Activated CD8-positive, alpha-beta memory T cell treated with anti-CD3 and anti-CD28 coated beads for 1 hour (primary cell): ENCODE measurements at places on chromosomes 7 and 10.

DNA sequence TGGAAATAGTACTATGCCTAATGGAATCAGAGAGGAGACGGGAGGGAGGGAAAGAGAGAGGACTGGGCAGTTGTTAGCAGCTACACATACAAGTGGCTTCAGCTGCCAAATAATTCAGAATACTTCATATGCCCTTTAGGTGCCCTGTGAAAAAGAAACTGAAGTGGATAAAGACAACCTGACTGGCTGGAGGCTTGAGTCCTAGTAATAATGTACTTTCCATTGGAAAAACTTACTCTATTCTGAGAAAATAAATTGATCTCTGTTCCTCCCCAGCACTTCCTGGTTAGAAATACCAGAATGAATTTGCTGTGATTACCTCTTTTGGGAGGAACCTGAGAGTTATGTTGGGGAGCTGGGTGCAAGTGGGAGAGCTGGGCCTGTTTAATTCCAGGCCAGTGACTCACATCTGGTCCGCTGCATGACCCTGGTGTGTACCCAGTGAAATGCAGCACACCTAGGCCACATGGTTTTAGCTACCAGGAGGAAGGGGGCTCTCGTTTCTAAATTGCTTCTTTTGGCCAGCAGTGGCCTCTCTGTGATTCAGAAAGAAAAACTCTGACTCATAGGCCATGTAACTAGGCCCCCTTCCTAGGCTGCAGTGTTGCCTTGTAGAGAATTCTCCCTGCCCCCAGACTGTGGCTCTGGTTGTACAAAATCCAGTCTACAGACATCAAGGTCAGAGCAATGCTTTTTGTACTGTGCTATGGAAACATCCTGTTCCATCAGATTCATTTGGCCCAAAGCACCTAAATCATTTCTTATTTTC, 6.5 kb downstream of the AGFG2 start:
- DNase-seq, result no peak

DNA sequence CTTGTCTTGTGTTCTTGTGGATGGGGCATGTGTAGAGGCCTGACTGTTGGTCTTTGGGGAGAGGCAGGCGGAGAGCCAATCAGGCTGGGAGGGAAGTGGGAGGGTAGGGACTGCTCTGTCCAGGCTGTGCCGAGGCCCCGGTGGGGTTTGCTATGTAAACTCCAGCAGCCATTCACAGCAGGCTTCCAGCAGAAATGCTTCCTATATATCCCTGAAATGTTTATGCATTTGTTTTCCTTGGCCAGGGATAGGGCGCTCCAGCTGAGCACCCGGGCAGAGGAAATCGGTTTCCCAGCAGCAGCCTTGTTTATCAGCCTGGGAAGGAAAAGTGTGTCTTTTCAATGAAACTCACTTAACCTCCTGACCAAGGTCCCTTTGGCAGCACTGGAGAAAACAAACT, 18.3 kb upstream of the AQP1 start:
- DNase-seq, result no peak

DNA sequence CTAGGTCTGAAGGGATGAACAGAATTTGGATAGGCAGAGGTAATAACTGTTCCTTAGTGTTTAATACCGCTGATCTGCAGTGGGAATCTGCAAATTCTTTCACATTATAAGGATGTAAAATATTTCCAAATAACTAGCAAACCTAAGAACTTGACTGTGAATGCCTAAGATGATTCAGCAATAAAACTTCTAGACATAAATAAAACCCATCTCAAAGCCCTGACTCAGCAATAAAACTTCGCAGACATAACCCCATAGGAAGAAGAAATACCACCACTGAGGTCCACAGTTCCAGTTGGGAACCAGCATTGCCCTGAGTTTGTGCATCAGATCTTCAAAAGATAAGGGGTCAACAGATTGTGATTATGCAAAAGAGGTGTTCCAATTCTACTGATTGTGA, 354.2 kb downstream of the GFRA1 start:
- DNase-seq, result no peak

DNA sequence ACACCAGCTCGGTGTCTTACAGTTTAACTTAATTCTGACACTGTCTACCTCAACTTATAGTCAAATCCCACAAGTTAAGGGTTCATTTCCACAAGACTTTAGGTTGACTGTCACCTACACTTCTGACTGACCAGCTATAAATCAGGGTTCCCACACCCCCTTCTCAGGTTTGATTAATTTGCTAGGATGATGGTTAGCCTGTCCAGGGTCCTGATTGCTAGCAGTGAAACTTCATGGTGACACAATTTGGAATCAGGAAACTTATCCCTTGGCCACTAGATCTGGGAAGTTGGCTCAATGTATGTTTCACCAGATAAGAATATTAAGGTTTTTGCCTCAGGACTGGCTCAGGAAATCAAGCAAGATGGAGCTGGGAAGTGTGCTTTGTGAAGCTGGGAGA, 2.8 kb upstream of the RSU1 start:
- no peak for DNase-seq

GRCh38 chr10:23999445-23999844, 209.5 kb upstream of the KIAA1217 start:
- no peak for DNase-seq

- no peak for DNase-seq
Measured at GRCh38 chr7:46218461-46219200, 297.6 kb upstream of the IGFBP3 start.

DNA sequence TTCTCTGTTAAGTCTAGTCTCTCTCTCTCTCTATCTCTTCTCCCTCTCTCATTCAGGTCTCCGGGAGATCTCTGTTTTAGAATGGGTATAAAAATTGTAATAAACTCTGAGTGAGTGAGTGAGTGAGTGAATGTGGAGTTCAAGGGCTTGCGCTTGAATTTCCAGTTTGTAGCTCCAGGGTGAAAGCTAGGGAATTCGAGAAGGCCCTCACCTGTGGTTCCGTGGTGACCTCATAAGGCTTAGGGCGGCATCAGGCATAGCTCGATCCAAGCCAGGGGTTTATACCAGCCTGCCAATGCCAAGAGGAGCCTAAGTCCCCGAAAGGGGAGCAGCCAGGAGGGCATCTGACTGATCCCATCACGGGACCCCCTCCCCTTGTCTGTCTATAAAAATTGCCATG, 456 bp downstream of the AKR1B15 start:
- no peak for DNase-seq

- no peak for DNase-seq
Measured at GRCh38 chr10:36779238-36779846, 346.1 kb upstream of the ANKRD30A start.

- no peak for DNase-seq
Measured at GRCh38 chr7:98930921-98931320, 52.6 kb downstream of the TRRAP start.

- no peak for DNase-seq
Measured at GRCh38 chr10:97016728-97017473, 168.9 kb downstream of the SLIT1 start.

- no peak for DNase-seq
Measured at GRCh38 chr7:118735441-118735840, 510.9 kb downstream of the ANKRD7 start.

DNA sequence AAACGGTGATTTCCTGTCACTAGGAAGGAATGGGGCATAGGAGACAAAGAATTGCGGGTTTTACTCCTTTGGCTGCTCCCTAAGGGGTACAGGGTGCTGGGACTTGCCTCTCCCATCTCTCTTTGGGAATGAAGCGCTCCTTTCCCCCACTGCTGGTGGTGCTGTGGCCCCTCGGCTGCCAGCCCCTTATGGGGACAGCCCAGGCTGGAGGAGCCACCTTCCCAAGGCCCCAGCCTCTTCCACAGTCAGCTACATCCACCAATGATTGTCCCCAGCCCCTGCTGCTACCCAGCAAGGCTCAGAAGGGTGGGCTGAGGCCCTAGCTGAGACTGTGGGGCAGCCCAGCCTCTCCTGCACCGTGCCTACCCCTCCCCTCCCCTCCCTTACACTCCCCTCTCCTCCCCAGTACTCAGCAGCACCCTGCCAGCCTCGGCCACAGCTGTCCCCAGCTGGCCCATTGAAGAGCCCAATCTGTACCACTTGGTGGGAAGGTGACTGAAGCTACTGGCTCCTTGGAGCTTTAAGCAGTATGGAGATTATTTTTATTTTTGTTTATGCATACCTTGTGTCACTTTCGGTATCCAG, 19.0 kb downstream of the PRKAG2 start:
- no peak for DNase-seq

GRCh38 chr7:140656548-140657515, 15.9 kb upstream of the ADCK2 start:
- DNase-seq, result no peak

GRCh38 chr7:107792364-107792763, 10.7 kb downstream of the SLC26A3 start:
- DNase-seq, result no peak

DNA sequence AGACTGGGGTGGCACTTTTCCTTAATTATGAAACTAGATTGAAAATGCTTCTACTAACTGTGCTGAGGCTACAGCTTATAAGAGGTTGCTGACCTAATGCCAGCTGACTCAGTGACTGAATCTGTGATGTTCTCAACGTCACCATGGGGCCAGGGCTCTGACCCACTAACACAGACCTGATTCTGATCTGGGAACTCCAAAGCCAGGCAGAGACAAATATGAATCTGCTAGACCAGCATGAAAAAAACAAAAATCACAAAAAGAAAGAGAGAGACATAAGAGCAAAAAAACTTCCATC, 16.1 kb downstream of the USP6NL start:
- no peak for DNase-seq

- DNase-seq, result no peak
Measured at GRCh38 chr7:28130277-28130676, 50.3 kb downstream of the JAZF1 start.

GRCh38 chr7:50304911-50305582, 531 bp downstream of the IKZF1 start:
- DNase-seq, result peak; percentile 42

GRCh38 chr7:29063872-29064271, 82.5 kb downstream of the CPVL start:
- DNase-seq, result no peak
